ENCODE measurements at places on chromosomes 13 and 19. TPM values are rescaled to one million over a fixed set of nuclear protein-coding genes. Genes with fewer than 3 reads are reported as not detected.

DNA sequence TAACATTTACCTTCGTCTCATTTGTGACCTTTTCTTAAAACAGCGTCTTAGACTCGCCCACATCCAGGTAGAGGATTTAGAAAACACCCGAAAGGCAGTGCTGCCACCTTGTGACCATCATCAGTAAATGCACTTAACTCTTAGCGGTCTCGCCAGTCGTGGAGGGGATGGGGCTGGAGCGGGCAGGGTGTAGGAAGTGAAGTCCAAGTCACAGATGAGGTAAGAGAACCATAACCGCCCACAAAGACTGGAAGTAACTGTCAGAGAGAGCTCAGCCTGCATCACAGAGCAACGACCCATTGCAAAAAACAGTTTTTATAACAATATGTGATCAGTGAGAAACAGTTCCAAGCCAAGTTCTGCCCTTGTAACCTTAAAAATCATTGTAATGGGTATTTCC lies 10.7 kb upstream of the CEACAM3 start:
- H3K4me1 ChIP-seq: no peaks in the 10 kb centered on the region
- H3K27me3 ChIP-seq: peaks cover 28% of the 10 kb centered on the region
- DNase-seq: peak; percentile 88
- H3K36me3 ChIP-seq: no peaks in the 10 kb centered on the region
- no peak overlapping the region for H3K27ac ChIP-seq

DNA sequence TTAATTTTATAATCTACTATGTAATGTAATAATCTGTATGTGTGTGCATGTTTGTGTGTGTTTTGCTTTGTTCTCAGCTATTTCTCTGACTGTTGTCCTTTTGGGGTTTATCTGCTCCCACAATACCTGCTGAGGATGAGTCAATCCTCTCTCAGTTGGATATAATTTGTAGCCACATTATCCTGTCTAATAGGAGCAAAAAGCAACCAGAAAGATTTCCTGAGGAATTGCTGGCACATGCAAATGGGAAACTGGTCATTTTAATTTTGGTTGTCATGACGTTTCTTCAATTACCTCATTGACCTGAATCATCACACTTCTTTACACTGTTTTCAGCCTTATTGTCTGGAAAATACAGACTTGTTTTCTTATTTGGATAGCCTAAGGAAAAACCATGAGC lies 488.4 kb downstream of the KLF5 start:
- H3K27ac ChIP-seq: no peak overlapping the region
- H3K36me3 ChIP-seq: no peaks in the 10 kb centered on the region
- no peaks in the 10 kb centered on the region for H3K27me3 ChIP-seq
- no peaks in the 10 kb centered on the region for H3K4me1 ChIP-seq
- no peak for DNase-seq

GRCh38 chr13:84873951-84874350 lies 925.3 kb downstream of the SLITRK6 start:
- H3K4me3 ChIP-seq: no peak overlapping the region
- H3K27me3 ChIP-seq: no peaks in the 10 kb centered on the region
- no peaks in the 10 kb centered on the region for H3K4me1 ChIP-seq
- DNase-seq: no peak

DNA sequence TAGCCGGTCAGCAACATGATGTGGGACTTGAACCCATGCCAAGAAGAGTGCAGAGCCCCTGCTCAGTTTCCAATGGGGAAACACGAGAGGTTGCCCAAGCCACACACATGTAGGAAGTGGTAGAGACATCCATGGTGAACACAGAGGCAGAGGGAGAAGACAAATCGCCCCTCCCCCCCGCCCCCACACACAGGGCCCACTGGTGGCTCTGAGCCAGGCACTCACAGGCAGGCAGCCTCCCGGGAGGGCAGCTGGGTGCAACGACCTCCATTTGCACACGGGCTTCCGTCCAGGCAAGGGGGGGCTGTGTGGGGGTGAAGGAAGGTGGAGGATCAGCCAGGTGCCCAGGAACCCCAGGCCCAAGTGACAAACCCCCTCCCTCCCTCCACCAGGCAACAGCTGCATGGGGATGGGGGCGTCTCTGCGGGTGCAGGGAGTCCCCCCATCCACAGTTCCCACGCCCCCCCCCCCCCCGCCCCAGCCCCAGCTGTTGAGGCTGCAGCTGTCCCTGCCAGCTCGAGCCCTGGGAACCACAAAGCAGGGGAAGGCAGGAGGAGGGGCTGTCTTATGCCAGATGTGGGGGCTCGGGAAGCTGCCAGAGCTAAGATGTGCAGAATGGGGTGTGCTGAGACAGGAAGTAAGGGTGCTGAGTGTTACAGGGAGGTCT lies 3.4 kb downstream of the NOTCH3 start:
- peaks cover 20% of the 10 kb centered on the region for H3K36me3 ChIP-seq
- H3K27ac ChIP-seq: peak overlapping the region; percentile 25
- peaks cover 47% of the 10 kb centered on the region for H3K4me1 ChIP-seq
- H3K27me3 ChIP-seq: peaks cover 4% of the 10 kb centered on the region

GRCh38 chr13:23513455-23513854 lies 56.8 kb upstream of the TNFRSF19 start:
- no peaks in the 10 kb centered on the region for H3K27me3 ChIP-seq
- no peak overlapping the region for H3K4me3 ChIP-seq

DNA sequence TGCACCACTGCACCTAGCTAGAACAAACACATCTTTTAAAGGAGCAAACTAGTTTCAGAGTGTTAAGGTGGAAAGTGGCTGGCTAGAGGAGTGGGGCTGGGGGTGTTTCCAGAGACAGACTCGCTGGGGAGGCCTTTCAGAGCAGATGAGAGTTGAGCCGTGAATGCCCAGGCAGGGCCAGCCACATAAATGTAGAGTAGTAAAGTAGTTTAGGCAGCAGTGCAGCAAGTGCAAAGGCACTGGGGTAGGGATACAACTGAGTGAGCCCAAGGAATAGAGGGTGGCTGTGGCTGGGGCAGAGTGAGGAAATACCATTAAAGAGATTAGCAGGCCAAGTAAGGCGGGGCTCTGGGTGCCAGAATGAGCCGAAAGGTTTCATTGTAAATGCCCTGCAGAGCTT lies 72.0 kb downstream of the ALOX5AP start:
- H3K4me1 ChIP-seq: peaks cover 48% of the 10 kb centered on the region
- no peak for DNase-seq
- no peaks in the 10 kb centered on the region for H3K36me3 ChIP-seq
- no peak overlapping the region for H3K27ac ChIP-seq

DNA sequence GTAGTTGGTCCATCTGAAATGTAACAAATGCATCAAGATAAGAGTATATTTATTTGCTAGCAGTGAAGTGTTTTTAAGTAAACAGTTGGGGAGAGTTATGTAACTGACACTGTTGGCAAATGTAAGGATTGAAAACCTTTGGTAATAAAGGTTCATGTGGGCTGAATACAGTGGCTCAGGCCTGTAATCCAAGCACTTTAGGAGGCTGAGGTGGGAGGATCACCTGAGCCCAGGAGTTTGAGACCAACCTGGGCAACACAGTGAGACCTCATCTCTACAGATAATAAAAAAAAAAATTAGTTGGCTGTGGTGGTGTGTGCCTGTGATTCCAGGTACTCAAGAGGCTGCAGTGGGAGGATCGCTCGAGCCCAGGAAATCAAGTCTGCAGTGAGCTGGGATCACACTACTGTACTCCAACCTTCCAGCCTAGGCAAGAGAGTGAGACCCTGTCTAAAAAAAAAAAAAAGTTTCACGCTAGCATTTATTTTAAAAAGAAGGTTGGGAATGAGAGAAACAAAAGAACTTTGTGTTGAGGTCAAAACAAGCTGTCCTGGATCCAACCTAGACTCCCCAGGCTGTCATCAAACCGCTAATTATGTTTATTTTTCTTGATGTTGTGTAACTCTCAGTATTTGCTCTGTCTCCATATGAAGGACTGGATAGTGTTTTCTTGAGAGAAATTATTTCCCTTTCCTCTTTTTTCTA lies 20.7 kb downstream of the SETDB2 start:
- DNase-seq: no peak
- no peak overlapping the region for H3K4me3 ChIP-seq
- H3K27me3 ChIP-seq: no peaks in the 10 kb centered on the region
- no peaks in the 10 kb centered on the region for H3K4me1 ChIP-seq

- no peaks in the 10 kb centered on the region for H3K36me3 ChIP-seq
- peaks cover 6% of the 10 kb centered on the region for H3K4me1 ChIP-seq
- H3K4me3 ChIP-seq: no peak overlapping the region
- H3K27ac ChIP-seq: no peak overlapping the region
Measured at GRCh38 chr19:44640518-44640917, 3.2 kb upstream of the PVR start.

- H3K36me3 ChIP-seq: peaks cover 3% of the 10 kb centered on the region
- no peaks in the 10 kb centered on the region for H3K27me3 ChIP-seq
- no peak overlapping the region for H3K4me3 ChIP-seq
- no peak overlapping the region for H3K27ac ChIP-seq
- DNase-seq: no peak
- no peaks in the 10 kb centered on the region for H3K4me1 ChIP-seq
Measured at GRCh38 chr13:44420376-44421220, 47.0 kb downstream of the SERP2 start.

DNA sequence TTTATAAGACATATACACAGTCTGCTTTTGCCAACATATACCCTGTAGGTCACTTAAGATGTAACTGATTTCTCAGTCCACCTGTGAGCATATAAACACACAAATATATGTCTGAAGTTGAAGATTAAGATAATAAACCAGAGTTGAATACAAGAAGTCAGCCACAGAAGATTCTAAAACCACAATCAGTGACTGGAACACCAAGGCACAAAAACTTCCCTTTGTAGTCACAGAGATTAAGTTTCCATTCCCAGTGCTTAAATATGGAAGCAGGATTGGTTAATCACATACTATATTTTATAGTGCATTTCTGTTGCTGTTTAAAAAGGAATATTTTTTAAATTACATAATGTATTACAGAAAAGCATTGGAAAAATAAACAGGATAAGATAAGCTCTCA lies 39.9 kb downstream of the MTMR6 start:
- DNase-seq: no peak
- H3K27ac ChIP-seq: no peak overlapping the region
- no peak overlapping the region for H3K4me3 ChIP-seq
- no peaks in the 10 kb centered on the region for H3K4me1 ChIP-seq
- no peaks in the 10 kb centered on the region for H3K27me3 ChIP-seq

DNA sequence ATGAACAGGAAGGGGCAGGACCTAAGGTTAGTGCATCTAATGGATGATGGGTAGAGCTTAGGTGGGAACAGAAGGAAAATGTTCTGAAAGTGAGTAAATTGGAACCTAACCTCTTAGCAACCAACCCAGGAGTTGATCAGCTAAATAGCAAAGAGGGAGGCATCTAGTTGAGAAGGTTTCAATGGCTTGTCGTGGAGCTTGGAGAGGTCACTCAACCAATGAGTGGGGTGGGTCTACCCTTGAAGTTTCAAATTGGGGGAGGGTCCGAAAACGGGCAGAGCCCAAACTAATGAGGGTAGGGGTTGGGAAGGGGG lies 5.7 kb upstream of the SHKBP1 start:
- H3K4me3 ChIP-seq: no peak overlapping the region
- H3K36me3 ChIP-seq: peaks cover 21% of the 10 kb centered on the region
- DNase-seq: no peak
- peaks cover 19% of the 10 kb centered on the region for H3K4me1 ChIP-seq
- peaks cover 23% of the 10 kb centered on the region for H3K27me3 ChIP-seq

- H3K4me1 ChIP-seq: no peaks in the 10 kb centered on the region
- no peak overlapping the region for H3K4me3 ChIP-seq
- H3K27ac ChIP-seq: no peak overlapping the region
- no peaks in the 10 kb centered on the region for H3K27me3 ChIP-seq
- H3K36me3 ChIP-seq: no peaks in the 10 kb centered on the region
Measured at GRCh38 chr13:106061781-106062180, 473.7 kb downstream of the EFNB2 start.

DNA sequence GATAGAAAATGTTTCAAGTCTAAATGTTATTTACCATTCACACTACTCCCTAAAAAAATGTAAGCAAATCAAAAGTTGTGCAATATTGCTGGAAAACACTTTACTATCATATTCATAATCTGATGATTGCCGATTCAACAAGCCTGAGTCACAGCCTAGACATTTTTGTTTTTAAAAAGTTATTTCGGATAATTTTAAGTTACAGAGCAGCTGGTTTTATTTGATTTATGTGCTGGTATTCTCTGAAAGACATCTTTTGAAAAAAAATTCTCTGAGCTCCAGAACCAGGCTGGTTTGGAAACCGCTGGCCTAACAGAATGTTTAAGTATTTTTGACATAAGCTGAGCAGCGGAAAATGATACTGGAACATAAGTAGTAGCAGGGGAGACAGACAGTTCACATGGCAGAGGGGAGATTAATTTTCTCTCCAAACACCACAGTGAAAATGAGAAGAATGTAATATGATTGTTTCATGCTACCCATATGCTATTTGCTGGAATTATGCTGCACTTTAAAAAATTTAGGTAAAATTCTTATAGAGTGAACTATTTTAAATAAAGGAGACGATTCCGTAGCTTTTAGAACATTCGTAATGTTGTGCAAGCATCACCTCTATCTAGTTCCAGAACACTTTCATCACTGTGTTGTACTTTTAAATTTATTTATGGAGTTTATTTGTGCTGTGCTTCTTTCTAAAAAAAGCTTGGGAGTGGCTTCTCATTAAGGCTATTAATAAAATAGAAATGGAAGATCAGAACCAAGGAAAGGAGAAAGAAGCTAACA lies 36.1 kb downstream of the TBC1D4 start:
- DNase-seq: no peak
- no peaks in the 10 kb centered on the region for H3K4me1 ChIP-seq
- no peaks in the 10 kb centered on the region for H3K27me3 ChIP-seq
- no peak overlapping the region for H3K4me3 ChIP-seq

Gene GRAMD1A
- total RNA-seq: 29.6 TPM

Gene C3
- 118 TPM for total RNA-seq

Gene JAK3
- 2.8 TPM for total RNA-seq

Gene CATSPERD
- total RNA-seq: not detected

Gene TINCR
- total RNA-seq: 0.94 TPM

Gene VSTM2B
- 10.6 TPM for total RNA-seq
